ENCODE measurements at places on chromosomes 16 and 17.
A peak's percentile ranks its signal among the peaks of the same experiment; 100 is the strongest.

- no peak for DNase-seq
Observed at GRCh38 chr16:68374961-68375660, 64.3 kb downstream of the PRMT7 start.

- DNase-seq: peak; percentile 13
Observed at GRCh38 chr17:12667299-12667958, 1.7 kb downstream of the MYOCD start.

DNA sequence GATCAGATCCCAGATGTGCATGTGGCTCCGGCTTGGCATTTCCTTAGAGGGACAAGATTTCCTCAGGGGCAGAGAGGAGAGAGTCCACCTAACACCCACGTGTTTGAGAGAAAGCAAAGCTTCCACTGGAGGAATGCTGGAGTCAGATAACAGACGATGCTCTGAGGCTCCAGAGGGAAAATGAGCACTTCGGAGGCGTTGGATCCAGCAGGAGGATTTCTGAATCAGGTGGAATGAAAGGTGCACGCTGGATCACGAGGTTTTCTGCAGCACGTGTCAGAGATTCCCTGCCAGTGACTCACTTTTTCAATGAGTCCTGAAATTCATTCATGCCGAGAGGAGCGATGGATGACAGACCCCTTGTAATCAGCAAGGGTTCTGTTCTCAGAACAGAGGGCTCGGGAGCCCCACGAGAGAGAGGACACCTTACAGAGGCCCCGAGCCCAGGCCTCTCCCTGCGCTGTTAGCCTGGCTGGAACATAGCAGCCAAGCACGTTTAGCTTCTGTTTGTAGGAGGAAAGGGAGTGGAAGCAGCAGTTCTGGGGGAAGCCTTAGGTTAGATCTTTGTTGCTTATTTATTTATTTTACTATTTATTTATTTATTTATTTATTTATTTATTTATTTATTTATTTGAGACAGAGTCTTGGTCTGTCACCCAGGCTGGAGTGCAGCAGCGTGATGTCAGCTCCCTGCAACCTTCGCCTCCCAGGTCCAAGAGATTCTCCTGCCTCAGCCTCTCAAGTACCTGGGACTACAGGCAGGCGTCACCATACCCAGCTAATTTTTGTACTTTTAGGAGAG lies 49.3 kb upstream of the JPH3 start:
- no peak for DNase-seq

DNA sequence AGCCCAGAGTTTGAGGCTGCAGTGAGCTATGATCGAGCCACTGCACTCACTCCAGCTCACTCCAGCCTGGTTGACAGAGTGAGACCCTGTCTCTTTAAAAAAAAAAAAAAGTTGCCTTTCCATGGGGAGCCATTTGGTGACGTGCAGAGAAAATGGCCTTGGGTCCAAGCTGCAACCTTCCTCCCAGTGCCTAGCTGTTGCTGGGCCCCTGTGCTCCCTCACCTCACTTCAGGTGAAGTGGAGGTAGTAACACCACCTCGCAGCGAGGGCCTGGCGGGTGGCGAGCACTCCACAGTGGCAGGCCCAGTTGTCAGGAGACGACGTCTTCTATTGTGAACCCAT lies 17.4 kb downstream of the SYT17 start:
- DNase-seq: no peak

GRCh38 chr16:74667255-74667700 lies 601 bp upstream of the RFWD3 start:
- DNase-seq: peak; percentile 24

DNA sequence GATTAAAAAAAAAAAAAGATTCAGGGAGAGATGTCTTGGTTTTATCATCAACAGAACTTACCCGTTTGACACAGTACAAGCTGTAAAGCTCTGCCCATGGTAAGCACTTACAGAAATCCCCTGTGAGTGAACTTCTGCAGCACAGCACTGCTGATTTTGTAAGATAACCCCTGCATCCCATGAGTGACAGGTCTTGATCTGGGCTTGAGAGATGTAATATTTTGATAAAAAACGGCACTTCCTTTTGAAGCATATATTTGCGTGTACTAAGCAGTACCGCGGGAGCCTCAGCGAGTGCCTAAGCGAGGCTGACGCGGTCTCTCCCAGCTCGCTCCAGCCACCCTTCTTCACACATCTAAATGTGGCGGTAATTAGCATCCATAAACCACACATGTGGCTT lies 50.5 kb downstream of the IKZF3 start:
- no peak for DNase-seq

GRCh38 chr17:74737299-74738050 lies 419 bp downstream of the RAB37 start:
- DNase-seq: peak; percentile 85

GRCh38 chr17:61070649-61071048 lies 329.0 kb upstream of the TBX2 start:
- DNase-seq: no peak

DNA sequence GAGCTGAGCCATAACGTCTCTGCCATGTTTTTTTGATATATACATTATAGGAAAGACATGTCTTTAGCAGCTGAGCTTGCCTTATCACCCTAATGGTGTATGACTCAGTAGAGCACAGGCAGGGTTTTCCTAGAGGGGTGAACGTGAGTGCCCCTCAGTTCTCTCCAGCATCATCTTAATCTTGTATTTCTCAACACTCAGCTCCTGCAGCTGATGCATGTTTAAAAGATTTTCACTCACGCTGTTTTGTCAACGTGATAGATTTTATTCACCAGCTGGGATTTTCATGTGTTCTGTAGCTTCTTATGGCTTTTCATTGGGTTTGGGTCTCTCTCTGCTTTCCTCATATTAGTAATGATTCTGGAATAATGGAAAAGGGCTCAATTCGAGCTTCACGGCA lies 186.0 kb upstream of the PMFBP1 start:
- DNase-seq: no peak

- DNase-seq: no peak
Observed at GRCh38 chr17:63490858-63491400, 14.1 kb downstream of the ACE start.

DNA sequence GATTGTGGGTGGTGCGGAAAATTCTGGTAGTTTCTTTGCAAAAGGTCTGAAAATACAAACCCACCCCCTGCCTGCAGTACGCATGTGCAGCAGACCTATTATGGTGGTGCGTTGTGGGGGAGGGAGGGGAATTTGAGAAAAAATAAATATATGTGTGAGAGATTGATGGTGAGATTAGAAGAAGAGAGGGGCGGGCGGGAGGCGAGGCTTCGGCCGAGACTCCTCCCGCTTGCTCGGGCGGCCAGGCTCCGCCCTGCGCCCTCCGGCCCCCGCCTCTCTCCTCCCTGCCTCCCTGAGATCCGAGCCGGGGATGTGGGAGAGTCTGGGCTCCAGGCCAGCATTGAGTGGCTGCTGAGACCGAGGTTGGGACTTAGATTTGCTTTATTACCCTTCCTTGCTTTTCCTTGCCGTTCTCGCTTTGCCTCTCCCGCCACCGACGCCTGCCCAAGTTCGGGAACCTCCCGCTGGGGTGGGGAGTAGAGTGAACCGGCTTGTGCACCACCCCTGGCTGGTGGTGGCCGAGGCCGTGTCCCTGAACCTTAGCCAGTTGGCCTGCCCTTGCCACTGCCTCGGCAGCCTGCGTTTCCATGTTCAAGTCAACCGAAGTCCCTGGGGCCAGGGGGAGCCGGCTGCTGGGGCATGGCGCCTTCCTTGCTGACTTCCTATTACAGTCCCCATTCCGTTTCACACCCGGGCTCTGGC lies 956 bp upstream of the CHD3 start:
- DNase-seq: peak; percentile 93

GRCh38 chr16:87464691-87465300 lies 28.0 kb downstream of the ZCCHC14 start:
- peak; percentile 58 for DNase-seq

DNA sequence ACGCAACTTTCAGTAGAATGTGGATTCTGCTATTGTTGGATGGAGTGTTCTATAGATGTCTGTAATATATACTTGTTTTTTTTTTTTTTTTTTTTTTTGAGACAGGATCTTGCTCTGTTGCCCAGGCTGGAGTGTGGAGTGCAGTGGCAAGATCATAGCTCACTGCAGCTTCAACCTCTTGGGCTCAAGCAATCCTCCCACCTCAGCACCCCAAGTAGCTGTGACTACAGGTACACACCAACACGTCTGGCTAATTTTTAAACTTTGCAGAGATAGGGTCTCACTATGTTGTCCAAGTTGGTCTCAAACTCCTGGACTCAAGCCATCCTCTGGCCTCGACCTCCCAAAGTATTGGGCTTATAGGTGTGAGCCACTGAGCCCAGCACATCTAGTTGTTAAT lies 27.2 kb upstream of the CCL22 start:
- DNase-seq: no peak

GRCh38 chr17:80348551-80349150 lies 66.3 kb upstream of the ENDOV start:
- DNase-seq: no peak

DNA sequence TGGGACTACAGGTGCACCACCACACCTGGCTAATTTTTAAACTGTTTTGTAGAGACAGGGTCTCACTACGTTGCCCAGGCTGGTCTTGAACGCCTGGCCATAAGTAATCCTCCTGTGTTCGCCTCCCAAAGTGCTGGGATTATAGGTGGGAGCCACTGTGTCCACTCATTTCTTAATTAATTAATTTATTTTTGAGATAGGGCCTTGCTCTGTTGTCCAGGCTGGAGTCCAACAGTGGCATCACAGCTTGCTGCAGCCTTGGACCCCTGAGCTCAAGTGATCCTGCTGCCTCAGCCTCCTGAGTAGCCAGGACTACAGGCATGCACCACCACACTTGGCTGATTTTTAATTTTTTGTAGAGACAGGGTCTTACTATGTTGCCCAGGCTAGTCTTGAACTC lies 47.1 kb upstream of the TRAP1 start:
- DNase-seq: no peak

DNA sequence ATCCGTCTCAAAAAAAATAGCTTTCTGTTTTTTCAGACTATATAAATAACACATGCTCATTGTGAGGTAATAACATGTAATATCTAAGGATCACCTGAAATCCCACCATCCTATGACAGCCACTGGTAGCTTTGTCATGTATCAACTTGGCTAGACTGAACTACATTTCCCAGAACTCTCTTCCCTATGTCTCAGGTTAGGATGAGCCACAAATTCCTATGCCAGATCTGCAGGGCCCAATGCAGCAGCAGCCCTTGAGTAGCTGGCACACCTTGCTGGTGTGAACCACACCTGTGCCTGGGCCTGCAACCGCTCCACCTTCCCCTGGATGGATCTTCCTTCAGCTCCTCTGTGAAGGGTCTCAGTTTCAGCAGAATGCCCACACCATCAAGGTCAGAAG lies 28.1 kb downstream of the OGFOD1 start:
- no peak for DNase-seq

DNA sequence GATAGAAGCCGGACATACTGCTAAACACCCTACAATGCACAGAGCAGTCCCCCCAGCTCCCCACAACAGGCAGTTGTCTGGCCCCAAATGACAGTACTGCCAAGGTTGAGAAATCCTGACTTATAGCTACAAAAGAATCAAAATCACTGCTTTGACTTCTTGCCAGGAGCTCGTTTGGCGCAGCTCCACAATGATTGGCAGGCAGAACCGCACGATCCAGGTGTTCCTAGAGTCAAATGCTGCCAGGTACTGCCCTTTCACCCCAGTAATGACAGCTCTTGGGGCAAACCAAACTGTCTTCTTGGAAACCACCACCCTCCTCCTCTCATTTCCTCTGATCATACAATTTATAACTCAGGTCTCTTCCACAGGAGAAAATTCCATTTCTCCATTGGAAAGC lies 2.2 kb upstream of the TMC5 start:
- no peak for DNase-seq

- no peak for DNase-seq
Observed at GRCh38 chr16:11090232-11090631, 145.9 kb downstream of the CLEC16A start.

DNA sequence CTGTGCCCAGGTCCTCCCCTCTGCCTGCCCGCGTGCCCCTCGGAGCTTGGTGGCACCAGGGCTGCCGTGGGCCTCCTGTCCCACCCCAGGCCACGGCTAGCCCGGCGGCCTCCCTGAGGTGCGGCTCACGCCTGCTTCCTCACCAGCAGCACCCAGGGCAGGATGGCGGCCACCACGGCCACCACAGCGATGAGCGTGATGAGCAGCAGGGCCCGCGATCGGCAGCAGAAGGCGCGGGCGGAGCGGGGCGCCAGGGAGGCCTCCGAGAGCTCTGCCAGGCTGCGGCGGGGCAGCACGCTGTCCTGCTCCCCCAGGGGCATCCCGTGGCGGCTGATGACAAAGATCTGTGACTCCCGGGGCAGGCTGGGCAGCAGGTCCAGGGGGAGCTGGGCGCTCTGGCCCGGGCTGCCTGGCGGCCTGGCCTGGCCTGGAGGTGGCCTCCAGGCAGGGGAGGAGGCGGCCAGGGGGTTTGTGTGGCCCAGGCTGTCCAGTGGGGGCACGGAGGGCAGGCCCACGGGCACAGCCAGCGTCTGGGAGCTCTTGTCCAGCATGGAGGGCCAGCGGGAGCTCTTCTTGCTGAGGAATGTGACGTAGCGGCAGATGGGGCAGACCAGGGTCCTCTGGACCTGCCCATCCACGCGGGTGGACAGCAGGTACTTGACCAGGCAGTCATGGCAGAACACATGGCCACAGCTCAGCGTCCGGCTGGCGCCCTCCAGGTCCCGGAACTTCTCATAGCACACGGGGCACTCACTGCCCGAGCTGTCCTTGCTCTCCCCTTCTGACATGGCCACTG lies 4.8 kb downstream of the RNF222 start:
- DNase-seq: peak; percentile 58

DNA sequence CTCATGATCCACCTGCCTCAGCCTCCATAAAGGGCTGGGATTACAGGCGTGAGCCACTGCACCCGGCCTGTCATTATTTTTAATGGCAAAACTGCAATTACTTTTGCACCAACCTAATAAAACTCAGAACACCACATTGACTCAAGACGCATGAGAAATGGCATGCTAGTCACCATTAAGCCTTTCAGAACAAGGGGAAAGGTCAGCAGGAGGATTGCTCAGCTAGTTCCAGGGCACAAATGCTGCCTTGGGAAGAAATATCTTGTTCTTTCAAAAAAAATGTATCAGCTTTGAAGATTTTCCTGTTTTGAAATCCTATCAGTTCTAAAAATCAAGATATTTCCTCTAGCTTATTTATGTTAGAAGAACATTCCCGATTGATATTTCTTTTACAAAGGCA lies 32.4 kb upstream of the CDYL2 start:
- no peak for DNase-seq

DNA sequence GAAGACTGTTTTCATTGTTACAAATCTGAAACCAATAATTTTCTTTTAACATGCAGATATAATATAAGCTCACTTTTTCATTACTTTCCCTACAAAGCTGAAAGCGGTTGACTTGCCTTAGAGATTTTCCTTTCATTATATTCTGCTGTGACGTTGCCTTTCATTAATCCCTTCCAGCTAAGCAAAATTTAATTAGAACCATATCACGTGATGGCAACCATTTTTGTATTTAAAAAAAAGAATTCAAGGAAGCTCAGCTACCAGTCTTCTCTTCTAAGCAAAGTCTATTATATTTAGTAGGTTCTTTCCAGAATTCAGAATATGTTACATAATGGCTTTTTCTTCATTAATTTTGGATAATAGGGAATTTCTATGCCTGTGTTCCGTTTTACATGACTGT lies 186.5 kb downstream of the PRKCA start:
- no peak for DNase-seq
